Frontal cortex (tissue), 4 donors: ENCODE measurements at places on chromosomes 2 and 18.
A peak's percentile ranks its signal among the peaks of the same experiment; 100 is the strongest.

GRCh38 chr2:127007652-127008051 is 99.3 kb downstream of the BIN1 start:
- peak; percentile 10 for DNase-seq

DNA sequence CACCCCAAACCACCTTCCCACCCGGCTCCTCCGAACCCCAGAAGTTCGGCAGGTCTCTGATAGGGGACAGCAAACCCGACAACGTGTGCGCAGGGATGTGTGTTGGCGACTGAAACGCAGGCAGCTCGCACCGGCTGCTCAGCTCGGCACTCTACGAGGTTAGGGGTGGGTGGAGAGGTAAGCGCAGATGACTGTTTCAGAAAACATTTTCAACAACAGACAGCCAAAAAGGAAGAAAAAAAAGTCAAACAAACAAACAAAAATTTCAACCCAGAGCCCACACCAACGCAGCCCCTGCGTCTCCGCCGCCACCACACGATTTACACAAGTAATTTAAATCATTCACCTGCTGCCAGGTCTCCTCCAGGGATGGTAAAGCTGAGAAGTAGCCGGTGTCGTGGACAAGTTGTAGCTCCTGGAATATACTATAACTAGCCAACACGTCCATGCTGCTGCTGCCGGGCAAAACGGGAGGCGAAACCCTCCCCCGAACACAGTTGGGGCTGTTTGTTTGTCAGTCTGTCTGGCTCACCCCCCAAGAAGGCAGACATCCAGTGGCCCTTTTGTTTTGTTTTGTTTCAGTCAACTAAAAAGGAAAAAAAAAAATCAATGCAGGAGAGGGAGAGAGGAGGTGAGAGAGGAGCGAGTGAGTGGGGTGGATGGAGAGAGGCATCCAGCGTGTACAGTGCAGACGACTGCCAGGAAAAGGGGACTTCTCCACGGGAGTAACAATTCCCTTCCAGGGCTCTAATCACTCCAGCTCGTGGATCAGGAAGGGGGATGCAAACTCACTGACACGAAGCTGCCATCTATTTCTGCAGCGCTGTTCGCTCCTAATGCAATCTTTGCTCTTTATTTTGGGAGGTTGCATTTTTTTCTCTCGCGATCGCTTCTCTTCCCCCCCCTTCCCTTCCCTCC is at the start of gene KLF7:
TSS of gene KLF7 (minus strand) at position 828 of the 918 bp plus-strand sequence. CDS start at position 448, 380 bp downstream.
- no peak for DNase-seq

DNA sequence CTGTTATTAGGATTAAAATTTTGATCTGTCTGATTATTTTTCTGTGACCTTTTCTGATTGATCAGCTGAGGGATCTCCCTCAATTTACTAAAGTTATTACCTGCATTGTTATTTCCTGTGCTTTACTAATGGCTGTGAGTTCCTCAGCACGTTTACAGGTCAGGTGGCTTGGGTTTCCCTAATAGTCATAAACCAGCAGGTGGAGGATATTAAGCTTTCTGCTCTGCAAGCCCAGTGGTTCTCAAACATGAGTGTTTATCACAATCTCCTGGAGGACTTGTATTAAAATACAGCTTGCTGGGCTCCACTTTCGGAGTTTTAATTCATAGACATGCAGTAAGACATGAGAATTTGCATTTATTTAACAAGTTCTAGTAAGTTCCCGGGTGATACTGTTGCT is 22.4 kb upstream of the UGP2 start:
- no peak for DNase-seq

GRCh38 chr2:175003875-175004729 is 1.1 kb downstream of the CHN1 start:
- DNase-seq: no peak

DNA sequence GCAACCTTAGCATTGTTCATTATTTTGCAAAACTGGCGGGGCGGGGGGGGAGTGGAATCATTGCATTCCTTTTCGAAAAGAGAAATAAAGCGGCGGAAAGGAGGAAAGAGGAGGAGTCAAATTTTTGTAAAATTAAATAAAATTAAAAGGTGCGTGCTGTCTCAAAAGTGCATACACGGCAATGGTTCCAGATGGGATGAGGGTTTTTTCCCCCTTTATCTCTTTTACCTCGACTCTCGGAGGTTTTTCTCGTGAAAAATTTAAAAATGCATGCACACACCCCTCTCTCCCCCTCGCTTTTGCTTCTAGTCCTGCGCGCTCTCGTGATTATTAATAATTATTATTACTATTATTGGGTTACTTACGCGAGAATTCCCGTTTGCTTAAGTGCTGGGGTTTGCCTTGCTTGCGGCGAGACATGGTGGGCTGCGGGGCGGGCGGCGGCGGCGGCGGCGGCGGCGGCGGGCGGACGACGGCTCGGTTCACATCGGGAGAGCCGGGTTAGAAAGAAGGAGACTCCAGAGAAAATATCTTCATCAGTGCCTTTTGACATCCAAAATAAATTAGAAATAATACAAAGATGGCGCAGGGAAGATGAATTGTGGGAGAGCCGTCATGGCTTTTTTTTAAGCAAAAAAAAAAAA is 481 bp downstream of the BCL11A start:
- DNase-seq: no peak

DNA sequence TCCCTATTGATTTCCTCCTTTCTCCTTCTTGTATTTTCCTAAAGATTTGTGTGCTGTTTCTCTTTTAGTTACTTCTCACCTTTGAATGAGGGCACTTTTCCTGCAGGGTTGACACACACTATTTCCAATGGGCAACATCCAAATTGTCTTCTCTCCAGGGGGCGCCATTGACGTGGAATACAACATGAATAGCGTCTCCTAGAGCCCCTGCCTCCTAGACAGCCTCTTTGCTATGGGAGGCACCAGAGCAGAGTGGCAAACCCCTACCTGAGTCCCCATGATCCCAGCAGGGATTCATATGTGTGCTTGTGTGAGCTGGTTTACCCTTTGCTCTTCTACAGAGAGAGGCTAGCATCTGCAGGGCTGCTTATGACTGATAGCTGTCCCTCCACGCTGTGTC is 61.3 kb upstream of the ITSN2 start:
- peak; percentile 24 for DNase-seq

GRCh38 chr18:9081940-9082339 is 20.6 kb upstream of the NDUFV2 start:
- no peak for DNase-seq

GRCh38 chr2:190794377-190794776 is 86.2 kb upstream of the GLS start:
- no peak for DNase-seq
